NCI-H1092 treated with DMSO at 0.1 percent for 48 hours (cell line): ENCODE measurements at places on chromosomes 4 and X.

DNA sequence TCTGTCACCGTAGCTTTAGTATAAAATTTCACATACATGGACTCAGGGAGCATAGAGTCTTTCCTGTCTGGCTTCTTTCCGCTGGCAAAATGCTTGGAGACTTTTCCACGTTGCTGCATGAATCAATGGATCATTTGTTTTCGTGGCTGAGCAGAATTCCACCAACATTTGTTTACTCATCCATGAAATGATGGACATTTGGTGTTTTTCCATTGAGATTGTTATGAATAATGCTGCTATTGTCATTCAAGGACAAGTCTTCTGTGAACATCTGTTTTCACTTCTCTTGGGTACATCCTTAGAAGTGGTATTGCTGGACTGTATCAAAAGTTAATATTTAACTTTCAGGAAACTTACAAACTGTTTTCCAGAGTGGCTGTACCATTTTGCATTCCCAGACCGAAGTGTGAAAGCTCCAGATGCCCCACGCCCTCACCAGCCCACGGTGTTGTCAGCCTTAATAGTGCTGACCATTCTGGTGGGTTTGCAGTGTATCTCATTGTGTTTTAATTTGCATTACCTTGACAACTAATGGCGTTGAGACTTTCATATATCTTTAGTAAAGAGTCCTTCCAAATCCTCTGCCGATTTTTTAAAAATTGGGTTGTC is 5.8 kb upstream of the TMEM271 start:
- DNase-seq, result no peak

GRCh38 chrX:13647709-13648212 is 5.2 kb upstream of the TCEANC start:
- DNase-seq, result peak; percentile 34

DNA sequence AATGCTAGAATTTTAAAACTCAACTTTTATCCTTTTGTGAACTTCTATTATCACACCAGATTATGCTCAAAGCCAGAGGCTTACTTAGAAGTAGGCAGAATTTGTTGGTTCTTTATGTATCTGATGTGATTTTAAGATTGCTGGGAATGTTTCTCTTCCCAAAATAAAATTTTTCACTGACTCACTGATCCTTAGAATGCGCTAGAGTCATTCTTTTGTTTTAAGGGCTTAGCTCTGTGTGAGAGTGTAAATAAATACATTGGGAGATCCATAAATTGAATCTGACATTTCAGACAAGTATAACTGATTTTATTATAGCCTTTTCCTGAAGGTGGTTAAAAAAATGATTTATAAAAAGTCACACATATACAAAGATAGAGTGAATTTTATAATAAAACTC is 101.3 kb downstream of the LARP1B start:
- no peak for DNase-seq

DNA sequence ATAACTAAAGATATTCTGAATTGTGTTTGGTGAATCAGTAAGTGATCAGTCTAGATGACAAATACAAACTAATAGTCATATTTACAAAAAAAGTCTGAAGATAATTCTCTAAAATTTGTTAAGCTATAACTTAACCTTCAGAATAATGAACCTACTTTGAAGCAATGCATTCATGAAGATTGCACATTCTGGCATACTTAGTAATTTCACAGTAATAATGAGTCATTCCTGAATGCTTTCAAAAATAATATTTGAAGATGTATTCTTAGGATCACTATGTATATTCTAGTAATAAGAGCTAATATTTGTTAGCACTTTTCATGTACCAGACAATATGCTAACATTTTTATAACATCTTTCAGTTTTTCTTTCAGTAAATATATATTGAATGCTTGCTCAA is 756.7 kb upstream of the SLIT2 start:
- DNase-seq, result no peak

- no peak for DNase-seq
Observed at GRCh38 chr4:8384397-8385060, 56.0 kb downstream of the ACOX3 start.

DNA sequence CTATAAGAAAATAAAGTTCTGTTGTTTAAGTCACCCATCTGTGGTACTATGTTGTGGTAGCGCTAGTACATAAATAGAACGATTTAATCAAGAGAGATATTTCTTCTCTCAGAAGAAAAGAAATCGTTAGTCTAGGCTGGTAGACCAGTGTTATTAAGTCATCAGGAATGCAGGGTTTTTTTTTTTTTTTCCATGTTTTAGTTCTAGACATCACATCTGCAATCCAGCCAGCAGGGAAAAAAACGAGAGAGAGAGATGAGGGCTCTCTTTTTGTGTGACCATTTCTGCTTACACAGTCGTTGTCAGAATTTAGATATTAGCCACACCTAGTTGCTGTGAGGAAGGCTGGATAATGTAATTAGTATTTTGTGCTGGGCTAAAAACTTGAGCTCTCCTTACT is 417.4 kb downstream of the TMA16 start:
- DNase-seq, result no peak

DNA sequence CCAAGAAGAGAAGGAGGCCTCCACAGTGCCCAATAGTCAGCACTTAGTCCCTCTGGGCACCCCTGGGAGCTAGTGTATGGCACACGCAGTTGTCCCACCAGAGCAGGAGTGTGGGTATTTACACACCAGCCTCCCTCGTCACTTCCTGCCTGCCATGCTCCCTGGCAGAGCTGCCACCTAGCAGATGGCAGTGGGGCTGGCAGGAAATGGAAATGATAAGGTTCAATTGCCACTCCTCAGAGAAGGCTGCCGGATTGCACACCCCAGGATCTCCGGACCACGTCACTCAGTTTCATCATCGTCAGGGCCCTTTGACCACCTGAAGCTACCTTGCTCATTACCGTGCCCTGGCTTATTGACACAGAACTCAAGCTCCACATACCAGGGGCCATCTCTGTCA is 173.3 kb upstream of the PSAPL1 start:
- DNase-seq, result no peak

DNA sequence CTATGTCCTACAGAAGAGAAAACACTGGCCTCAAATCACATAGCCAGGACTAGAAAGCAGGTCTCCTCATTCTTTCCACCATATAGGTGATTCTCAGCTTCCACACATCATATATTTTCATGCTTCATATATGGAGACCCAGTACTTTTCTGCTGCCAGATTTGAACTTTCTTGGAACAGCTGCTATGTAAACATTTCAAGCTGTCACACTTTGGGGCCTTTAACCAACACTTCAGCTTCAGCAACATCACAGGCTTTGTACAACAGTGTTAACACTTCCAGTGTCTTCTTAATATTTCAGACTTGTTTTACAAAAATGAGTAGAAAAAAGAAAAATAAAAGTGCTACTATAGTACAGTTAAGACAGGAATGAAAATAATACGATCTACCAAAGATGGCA is 12.6 kb downstream of the SH3RF1 start:
- no peak for DNase-seq

DNA sequence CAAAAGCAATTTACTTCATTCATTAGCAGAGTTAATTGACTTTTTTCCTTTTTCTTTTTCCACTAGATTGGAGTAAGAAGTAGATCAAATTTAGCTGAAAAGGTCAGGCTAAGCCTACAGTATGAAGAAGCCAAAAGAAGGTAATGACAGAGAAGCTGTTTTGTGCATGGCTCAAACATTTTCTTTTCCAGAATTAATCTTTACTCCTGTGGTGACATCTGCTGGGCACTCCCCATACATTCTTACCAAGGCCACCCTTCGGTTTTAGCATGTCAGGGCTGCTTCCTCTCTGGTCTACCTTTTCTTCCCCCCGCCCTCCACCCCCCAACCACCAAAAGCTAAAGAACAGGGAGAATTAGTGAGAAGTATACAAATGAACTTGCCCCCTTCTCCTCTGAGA is 70.2 kb downstream of the CLDN22 start:
- DNase-seq, result peak; percentile 65

DNA sequence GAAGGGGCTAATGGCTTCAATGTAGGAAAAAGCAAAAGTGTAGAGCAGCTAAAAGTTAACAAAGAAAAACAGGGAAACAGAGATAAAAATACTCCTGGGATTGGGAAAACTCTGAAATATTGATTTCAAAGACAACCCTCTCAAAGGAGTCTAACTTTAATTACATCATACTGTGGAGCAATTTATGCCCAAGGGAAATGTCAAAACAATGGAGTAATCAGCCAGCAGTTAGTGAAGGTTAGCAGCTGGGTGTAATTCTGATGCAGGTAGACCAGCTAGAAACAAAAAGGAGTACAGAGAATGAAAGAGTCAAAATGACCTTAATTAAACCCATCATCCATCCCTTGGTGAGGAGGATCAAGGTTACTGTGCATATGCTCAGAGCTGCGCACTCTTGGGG is 169.0 kb downstream of the ADAM29 start:
- no peak for DNase-seq

- DNase-seq, result no peak
Observed at GRCh38 chr4:142350871-142351270, 495.2 kb downstream of the INPP4B start.

GRCh38 chr4:128709268-128709667 is 100.2 kb upstream of the JADE1 start:
- no peak for DNase-seq

DNA sequence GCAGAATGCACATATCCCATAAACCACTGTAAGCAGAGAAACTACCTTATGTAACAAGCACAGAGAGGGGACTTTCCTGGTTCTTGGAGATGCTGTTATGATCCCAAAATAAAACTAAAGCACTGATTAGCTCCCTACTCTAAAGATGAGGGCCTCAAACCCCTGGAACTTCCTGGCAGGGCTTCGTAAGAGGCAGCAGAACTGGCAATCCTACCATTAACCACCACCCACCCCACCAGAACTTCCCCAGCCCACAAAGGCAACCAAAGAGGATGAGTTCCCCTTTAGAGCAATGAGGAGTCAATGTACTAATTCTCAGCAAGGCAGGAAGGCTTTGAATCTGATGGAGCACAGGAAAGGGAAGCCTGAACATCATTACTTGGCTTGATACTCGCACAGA is 436.5 kb upstream of the FRG1 start:
- no peak for DNase-seq

DNA sequence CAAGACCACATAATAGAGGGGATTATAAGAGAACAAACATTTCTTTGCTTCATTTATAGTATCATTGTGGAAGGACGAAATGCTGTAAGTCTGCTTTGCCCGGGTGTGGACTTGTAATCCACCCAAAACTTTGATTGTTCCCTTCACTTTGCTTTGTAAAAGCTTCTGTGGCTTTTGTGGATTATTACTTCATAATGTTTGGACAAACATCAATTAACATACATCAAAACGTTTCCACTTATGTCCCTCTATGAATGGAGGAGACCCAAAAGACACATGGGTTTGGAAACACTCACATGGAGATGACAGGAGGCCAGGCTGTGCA is 415.4 kb downstream of the SPRY1 start:
- peak; percentile 22 for DNase-seq

- peak; percentile 9 for DNase-seq
Observed at GRCh38 chr4:24988776-24989175, 42.0 kb downstream of the LGI2 start.

DNA sequence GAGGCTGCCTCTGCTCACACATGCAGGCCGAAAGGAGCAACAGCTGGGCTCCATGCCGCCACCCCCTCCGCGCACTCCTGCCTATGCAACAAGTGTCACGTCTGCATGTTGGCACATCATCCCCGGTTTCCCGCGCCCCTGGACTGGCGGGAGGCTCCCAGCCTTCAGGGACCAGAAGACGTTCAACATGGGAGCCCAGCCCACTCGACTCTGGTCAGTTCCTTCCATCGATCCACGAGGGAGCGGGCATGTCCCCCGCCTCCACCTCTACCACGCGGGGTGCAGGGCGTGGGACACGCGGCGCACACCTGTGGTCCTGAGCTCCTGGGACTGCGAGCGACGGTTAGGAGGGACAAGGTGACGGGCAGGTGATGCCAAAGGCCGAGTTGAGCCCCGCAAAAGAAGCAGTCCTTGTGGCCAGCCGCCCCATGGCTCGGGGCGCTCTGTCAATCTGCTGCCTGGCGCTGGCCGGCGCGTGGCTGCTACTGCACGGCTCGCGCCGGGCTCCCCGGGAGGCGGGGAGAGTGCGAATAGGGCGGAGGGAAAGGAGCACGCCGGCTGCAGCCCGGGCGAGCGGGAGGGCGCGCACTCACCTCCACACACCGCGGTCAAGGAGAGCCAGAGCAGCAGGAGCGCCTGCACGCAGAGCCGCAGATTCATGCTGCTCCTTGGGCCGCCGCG is 645 bp downstream of the APLN start:
- peak; percentile 54 for DNase-seq

DNA sequence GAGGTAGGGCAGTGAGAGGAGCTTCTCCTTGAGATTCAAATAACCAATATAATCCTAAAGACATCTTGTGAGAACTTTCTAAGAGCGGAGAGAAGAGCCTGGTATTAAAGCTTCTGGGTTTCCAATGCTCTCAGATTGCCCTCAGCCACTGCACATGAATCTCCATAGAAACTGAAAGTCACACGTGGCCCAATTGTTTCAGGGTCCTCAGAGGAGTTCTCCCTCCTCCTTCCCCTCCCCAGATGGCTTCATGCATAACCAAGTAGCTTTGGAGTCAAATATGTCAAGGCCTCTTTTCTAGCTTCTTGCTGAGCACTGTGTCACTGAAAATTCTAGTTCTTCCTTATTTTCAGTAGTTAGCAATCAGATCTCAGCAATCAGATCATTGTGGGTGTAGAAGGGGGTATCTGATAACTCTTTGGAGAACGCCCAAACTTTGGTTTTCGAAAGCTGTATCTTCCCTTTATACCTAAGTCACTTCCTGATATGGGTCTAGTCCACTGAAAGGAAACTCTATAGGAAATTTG is 2.2 kb downstream of the BTK start:
- no peak for DNase-seq

GRCh38 chr4:184657144-184657543 is 7.6 kb downstream of the PRIMPOL start:
- no peak for DNase-seq

DNA sequence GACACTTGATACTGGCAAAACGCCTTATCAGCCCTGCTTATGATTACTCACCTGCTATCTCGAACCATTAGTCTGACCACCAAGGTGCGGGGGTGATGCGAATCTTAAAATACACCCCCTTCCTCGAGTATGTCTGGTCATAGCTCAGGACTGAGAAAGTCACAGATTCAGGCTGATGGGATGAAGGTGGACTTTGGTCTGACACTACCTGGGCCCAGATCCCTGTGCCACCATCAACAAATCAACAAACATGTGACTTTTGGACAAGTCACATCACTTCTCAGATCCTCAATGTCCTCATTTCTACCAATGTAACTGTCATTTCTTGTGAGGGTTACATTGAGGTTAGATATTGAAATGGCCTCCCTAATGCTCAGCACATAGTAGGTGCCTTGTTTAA is 9.8 kb upstream of the MSN start:
- no peak for DNase-seq

- DNase-seq, result no peak
Observed at GRCh38 chr4:74428276-74428675, 16.7 kb upstream of the AREG start.

GRCh38 chr4:1411436-1412375 is 5.5 kb upstream of the NKX1-1 start:
- no peak for DNase-seq

GRCh38 chr4:15675356-15675755 is 6.3 kb upstream of the FAM200B start:
- DNase-seq, result no peak

GRCh38 chr4:13296986-13297385 is 187.2 kb downstream of the RAB28 start:
- DNase-seq, result no peak

- no peak for DNase-seq
Observed at GRCh38 chr4:110982486-110982885, 359.6 kb upstream of the PITX2 start.

- no peak for DNase-seq
Observed at GRCh38 chr4:102799816-102800215, 27.5 kb downstream of the UBE2D3 start.

- no peak for DNase-seq
Observed at GRCh38 chr4:51867689-51868448, 24.9 kb downstream of the DCUN1D4 start.
